ENCODE measurements at places on chromosomes 11 and 22.
A peak's percentile ranks its signal among the peaks of the same experiment; 100 is the strongest.

- no peak for DNase-seq
These were observed 3.0 kb downstream of the CDKN1C start for GRCh38 chr11:2882396-2883110.

DNA sequence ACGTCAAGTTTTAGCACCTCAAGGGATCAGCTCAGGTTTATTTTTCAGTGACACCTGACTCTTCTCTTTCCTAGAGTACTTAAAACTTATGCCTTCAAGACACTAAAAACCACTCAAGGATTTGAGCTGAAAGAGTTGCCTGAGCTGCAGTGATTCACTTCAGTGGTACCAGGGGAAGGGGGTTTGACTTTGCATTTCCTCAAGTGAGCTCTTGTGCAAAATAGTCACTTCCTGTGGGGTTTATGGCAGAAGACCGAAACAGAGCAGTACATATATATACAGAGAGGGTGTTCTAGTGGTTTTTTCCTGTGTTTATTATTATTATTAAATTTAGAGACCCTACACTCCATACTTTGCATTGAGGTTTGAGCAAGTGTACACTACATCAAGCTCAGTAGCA is 60.7 kb downstream of the DBX1 start:
- DNase-seq = no peak

- no peak for DNase-seq
These were observed 24.9 kb downstream of the USH1C start for GRCh38 chr11:17519061-17519885.

DNA sequence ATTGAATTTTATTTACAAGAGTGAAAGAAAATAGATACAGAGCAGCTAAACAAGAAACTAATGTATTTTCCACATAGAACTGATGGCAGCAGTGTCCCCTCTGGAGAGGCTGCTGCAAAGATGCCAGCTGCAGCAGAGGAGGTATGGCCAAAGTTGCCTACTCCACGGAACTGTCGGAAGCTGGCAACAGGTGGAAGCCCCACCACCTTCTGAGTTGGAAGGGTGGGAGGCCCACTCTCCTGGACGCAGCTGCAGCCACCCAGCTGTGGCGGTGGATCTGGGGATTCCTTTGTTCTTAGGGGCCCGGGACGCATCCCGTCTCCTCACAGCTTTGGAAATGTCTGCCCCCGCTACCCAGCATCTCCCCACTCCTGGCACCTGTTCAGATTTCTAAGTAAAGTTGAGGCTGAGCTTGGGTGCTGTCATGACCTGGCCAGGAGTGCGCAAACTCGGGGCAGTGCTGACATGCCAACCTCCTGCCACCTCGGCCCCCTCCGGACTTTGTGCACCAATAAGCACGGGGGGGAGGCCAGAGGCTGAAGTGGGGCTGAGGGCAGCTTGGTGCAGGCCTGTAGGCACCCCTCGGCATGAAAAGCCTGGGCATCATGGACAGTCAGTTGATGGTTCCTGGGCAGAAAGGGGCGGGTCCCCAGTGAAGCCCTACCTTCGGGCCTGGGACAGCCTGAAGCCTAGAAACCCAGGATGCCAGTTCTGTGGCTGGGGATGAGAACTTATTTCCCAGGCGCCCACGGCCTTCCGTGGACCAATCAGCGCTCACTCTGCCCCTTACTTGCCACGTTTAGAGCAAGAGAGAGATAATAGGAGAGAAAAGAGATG is 1071.4 kb downstream of the JRKL start:
- no peak for DNase-seq

- DNase-seq = no peak
These were observed 229.0 kb upstream of the ZC3H12C start for GRCh38 chr11:109864151-109864661.

DNA sequence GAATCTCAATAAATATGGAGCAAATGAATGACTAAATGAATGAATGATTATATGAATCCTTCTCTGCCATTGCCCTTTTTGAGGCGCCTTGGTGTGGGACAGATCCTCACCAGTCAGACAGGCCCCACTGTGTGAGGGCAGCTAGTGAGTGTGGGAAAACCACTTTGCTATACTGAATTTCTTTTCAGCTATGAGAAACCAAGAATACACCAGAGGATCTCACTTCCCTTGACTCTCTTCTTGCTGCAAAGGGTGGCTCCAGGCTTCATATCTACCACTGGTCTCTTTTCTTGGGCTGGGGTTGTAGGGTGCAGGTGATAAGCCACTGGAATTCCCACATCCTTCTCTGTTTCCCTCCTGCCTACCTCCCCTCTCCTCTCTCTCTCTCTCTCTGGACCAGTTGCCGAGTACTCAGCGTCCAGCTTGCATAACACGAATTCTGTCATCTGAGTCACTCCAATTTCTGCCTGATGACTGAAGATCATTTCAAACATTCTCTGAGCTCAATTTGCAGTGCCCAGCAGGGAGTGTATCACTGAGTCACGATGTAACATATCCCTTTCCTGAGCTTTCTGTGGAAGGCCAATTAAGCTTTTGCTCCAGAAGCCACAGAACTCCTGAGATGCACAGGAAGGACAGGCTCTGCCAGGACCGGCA is 304.3 kb upstream of the NCAM1 start:
- peak; percentile 92 for DNase-seq

GRCh38 chr11:112285841-112286311 is 25.2 kb upstream of the PLET1 start:
- DNase-seq = no peak

DNA sequence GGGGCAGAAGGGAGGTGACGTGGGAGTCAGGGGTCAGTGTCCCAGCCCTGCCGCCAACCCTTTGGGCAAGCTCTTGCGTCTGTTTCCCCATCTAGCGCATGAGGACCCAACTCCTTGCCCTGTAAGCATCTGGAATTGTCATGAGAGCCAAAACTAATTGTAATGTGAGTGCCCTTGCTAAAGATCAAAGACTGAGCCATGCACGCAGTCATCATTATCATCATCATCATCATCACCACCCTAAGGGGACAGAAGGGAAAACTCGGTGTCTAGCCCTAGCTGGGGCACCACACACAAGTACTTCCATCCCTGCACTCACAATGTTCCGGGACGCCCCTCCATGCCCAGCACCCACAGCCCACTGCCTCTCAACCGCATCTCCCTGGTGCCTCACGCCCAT is 2.5 kb downstream of the LIF start:
- DNase-seq = no peak

DNA sequence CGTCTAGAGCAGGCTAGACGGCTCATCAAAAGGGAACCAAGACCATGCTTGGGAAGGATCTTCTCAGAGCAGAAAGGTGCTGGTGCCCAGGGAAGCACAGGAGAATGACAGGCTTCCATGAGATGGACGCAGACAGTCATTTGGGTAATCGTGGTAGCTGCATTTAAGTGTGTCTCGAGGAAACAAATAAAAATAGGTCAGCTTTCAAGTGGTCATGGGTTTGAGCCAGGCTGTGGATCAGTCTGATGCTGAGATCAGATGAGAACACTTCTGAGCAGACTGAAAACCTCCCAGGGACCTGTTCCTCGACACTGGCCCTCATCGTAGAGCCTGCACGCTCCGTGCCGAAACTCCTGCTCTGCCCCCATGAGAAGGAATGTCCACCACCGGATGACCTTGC is 4.7 kb downstream of the CARS1 start:
- no peak for DNase-seq

DNA sequence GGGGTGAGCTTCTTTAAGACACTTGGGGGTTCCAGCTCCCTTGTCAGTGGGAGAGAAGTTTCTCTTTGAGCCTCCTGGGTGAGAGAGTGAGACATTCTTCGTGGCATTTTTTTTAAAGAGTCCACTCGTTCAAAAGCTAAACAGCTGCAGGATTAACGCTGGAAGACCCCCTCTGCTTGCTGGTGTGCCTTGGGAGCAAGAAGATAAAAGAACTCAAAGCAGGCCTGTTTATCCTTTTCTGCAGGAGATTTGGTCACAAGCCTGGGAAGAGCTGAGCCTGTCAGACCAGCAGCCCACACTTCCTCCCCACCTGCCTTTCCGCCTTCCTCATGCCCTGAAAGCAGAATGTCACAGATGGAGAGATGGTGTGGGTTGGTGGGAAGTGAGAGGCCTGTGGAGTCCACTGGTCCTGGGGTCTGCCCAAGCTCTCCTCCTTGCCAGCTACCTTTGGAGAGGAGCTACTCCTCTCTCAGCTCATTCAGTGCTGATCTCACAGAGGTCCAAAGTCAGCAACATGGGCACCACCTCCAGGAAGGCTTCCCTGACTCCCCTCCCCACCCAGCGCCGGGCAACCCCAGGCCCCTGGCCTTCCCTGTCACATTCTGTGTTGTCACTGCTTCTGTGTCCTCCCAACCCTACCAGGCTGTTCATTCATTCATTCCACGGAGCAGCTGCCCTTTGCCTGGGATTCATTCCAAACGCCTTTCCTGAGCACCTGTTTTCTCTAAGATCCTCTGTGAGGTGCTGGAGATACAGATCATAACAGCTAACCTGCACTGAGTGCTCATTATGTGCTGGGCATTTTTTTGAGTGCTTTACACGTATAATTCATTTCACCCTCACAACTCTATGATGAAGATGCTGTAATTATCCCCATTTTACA is 6.7 kb downstream of the GDPD5 start:
- no peak for DNase-seq

DNA sequence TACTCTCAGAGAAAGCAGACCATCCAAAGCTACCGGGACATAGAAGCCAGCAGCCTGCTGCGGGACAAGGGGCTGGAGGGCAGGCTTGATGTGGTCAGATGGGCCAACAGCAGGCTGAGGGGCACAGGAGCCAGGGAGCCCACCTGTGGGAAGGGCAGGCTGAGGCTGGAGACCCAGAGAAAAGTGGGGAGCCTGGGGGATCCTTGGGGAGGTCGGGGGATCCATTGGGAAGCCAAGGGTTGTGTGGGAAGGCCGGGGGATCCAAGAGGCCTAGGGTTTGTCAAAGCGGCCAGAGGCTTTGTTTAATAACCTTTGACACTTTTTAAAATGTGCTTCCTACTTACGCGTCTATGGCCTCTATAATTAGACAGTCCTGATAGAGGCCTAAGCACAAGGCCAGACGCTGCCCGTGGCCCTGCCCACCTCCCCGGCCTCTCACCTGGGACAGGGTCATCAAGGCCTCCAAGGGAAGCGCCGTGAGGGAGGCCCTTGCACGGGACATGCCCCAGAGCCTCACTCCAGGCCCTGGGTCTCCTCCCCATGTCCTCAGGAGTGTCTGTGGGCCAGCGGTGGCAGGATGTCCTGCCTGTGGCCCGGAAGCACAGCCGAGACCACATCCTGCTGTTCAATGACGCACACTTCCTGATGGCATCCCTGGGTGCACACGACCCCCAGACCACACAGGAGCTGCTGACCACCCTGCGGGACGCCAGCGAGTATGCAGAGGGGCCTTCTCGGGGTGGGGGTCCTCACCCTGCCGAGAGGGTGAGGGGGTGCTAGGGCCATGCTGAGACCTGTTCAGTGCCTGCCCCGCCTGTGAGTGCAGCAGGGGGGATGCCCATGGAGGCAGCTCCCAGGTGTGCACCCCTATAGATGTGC is 8.6 kb upstream of the GTSE1 start:
- DNase-seq = no peak

- no peak for DNase-seq
These were observed 407.0 kb downstream of the TENM4 start for GRCh38 chr11:79033833-79034232.
